ENCODE measurements at places on chromosomes 1 and 21.

DNA sequence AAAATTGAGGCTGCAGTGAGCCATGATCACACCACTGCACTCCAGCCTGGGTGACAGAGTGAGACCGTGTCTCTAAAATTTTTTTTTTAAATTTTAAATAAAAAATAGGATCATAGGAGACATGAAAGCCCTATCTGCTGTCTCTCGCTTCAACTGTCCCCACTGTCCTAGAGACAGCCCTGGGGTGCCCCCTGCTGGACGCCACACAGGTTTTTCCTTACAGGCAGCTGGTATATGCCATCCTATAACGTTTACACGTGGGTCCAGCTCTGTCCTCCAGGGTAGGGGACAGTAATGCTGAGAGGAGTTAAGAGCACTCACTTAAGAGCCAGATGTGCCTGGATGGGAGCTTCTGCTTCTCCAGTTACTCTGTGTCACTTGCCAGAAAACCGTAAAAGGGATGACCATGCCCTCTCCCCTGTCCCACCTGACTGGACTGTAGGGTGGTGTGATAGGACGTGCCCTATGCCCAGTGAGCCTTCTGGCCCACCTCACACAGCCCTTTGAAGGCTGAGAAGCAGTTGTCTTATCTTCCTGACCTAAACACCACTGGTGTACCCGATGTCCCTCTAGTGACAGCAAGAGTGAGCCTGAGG, 8.5 kb downstream of the FBXO2 start:
- peak; percentile 48 for DNase-seq

- no peak for DNase-seq
Measured at GRCh38 chr1:154442006-154442740, 37.0 kb downstream of the IL6R start.

GRCh38 chr1:211378844-211379243, 52.2 kb downstream of the TRAF5 start:
- DNase-seq: no peak

DNA sequence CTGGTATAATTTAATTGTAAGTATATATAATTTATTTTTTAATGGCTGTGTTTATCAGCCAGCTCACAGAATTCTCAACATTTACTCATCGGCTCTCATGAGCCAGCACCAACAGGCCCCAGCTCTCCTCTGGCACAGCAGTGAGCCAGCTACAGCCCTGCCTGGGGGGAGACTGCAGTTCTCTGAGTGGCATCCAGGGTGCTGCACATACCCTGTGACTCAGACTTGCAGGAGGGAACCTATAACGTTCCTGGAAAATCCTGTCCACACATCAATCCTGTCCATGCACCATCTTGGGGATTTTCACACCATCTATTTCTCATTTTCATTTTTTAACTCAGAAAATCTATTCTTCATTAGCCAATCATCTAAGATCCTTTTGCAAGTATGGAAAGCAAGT, 36.5 kb downstream of the FHAD1 start:
- no peak for DNase-seq

DNA sequence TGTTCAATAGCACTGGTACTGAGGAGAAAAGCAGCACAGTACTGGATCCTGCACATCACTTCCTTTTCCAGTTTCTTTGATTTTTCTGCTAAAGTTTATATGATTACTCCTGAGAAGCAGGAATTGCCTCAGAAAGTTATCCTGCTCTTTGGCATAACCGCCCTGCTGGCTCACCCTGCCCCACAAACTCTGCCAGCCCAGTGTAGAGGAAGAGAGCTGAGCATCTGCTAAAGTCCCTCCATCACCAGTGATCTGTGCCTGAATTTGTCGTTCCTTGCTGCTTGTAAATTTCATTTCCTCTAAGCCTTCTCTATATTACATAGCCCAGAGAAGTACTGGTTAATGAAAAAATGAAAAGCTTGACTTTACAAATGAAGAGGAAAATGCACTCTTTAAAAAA, 87.0 kb upstream of the C1orf21 start:
- DNase-seq: no peak

DNA sequence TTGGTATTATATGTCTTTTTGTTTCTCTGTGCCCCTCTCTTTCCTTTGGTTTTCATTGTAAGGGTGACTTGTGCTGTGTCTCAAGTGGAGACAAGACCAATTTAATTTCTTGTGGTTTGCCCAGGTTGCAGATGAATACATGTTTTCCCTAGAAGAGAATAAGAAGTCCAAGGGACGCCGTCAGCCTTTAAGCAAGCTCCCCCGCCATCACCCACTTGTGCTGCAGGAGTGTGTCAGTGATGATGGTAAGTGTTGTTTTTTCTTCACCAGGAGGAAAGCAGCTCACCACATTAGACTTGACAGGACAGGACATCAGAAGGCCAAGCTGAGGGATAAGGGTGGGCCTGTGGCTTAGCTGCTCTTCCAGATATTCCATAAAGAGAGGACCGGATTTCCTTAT, 23.8 kb upstream of the ST3GAL3 start:
- no peak for DNase-seq

DNA sequence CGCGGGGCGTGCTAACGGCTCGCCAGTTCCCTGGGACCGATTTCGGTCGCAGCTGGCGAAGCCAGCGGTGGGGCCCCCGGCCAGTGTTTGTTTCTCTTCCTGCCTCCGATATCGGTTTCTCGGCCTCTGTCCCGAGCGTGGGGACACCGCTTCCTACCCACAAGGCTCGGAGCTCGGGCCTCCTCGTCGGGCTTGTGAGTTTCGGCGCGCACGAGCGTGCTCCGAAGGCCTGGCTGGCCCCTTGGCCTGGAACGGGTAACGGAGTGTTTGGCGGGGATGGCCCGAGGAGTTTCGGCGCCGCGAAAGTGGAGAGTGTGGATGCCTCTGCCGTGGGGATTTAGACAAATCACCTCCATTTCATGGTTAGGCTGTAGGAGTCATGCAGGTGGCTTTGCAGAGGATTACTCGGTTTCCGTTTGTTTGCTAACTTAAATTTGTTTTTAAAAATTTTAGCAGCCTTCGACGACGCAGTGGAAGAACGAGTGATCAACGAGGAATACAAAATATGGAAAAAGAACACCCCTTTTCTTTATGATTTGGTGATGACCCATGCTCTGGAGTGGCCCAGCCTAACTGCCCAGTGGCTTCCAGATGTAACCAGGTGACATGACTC, 559 bp downstream of the RBBP4 start:
- DNase-seq: no peak

DNA sequence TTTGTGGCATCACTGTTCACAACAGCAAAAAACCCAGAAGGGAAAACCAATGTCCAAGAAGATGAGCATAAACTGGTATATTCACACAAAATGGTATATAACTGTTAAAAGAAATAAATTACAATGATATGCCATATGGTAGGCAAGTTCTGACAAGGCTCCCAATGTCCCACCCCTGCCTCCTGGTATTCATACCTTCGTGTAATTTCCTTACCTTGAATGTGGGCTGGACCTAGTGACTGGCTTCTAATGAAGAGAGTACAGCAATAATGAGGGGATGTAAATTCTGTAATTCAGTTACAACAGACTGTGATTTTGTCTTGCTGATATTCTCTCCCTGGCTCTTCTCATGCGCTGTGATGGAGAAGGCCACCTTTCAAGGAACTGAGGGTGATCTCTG, 9.3 kb downstream of the ANKRD45 start:
- DNase-seq: no peak

DNA sequence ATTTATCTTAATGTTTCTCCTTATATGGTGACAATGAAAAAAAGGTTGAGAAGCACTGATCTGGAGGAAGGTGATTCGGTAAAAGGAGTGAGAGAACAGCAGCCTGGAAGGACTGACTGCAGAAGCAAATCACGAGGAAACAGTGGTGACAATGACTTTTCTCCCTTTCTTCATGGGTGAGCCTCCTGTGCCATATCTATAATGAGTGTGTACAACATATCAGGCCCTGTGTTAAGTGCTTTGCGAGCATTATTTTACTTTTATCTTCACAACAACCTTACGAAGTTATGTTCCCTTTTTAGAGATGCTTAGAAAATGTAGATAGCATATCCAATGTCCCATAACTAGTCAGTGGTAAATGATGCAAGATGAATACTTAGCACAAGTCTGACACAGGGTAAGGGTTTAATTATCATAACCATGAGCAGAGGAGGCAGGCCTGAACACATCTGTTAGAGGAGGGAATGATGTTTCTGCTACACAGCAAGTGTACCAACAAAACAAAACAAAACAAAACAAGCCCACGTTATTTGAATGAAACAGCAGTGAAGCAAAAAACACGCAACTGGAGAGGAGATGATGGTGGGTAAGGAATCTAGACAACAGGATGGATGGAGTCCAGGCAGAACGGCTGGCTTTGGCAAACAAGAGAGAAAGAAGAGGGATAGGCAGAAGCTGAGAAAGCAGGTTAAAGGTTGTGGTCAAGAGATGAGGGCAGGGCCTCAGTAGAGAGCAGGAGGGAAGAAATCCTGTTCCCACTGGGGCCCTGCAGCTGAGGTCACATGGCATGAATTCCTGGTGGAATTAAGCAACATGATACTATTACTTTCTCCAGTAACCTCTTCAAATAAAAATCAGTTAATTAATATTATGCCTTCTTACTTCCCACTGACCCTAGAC, 29.6 kb downstream of the GNG12 start:
- no peak for DNase-seq

GRCh38 chr1:206111271-206111927, 5.8 kb downstream of the AVPR1B start:
- no peak for DNase-seq

- DNase-seq: no peak
Measured at GRCh38 chr1:9805006-9805508, 18.7 kb downstream of the CLSTN1 start.

DNA sequence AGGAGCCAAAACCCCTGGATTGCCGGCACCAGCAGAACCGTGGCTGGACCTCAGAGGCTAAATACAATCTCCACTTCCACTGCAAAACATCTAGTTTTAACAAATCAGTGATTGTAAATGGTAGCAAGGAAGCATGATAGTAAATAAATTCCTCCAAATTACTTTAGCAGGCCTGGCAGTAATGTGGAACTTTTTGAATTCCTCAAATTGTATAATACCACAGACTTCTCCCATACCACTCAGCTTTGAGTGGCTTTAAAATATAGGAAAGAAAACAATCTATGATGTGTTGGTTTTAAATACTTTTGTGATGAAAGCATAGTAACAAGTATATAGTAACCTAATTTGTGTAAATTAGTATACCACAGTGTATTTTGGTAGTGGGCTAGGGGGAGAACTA, 34.1 kb downstream of the NIBAN1 start:
- DNase-seq: no peak

- no peak for DNase-seq
Measured at GRCh38 chr1:117569856-117570255, 36.0 kb upstream of the TENT5C start.

GRCh38 chr1:210298936-210299335, 29.8 kb upstream of the HHAT start:
- DNase-seq: no peak

- DNase-seq: no peak
Measured at GRCh38 chr21:32022146-32022545, 149.3 kb downstream of the HUNK start.

DNA sequence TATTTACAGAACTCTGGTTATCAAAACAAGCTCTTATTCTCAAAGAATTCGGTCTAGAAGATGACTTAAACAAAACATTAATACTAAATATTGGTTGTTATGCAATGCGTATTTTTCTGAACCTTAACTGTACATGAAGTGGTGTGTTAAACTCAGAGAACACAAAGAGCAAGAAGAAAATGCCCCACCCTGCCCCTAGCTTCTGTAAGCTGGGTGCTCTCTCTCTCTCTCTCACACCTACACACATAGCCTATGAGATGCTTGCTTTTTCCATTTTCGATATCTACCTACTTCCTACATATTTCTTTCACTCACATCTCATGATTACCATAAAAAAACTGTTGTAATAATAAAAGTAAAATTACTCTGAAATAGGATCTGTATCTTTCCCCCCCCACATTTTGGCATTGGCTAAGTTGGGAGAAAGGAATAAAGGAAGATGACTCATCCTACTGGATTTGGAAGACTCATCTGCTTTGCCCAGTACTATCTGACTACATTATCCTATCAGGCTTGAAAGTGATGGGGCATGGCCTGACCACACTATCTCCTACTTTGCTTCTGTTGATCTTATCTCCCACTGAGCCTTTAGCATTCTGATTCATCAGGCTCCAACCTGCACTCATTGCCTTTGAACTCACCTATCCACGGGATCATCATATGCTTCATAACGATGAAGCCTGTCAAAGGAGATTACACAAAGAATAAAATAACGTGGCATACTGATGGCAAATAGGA, 2.9 kb downstream of the CRYZ start:
- no peak for DNase-seq

DNA sequence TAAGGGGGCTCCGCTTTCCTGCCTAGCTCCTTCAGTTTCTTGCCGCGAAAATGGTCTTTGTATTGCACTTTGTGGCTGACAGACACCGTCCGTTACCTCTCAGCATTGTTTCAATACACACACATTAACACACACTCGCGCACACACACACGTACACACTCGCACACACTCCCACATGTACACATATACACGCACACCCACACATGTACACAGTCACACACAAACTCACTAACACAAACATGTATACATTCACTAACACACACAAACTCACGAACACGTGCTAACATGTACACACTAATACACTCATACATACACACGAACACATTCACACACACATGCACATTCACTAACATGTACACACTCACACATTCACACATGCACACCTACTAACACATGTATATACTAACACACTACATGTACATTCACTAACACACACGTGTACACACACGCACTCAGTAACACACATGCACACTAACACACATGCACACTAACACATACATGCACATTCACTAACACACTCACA, 48.9 kb downstream of the PSMG1 start:
- DNase-seq: no peak

DNA sequence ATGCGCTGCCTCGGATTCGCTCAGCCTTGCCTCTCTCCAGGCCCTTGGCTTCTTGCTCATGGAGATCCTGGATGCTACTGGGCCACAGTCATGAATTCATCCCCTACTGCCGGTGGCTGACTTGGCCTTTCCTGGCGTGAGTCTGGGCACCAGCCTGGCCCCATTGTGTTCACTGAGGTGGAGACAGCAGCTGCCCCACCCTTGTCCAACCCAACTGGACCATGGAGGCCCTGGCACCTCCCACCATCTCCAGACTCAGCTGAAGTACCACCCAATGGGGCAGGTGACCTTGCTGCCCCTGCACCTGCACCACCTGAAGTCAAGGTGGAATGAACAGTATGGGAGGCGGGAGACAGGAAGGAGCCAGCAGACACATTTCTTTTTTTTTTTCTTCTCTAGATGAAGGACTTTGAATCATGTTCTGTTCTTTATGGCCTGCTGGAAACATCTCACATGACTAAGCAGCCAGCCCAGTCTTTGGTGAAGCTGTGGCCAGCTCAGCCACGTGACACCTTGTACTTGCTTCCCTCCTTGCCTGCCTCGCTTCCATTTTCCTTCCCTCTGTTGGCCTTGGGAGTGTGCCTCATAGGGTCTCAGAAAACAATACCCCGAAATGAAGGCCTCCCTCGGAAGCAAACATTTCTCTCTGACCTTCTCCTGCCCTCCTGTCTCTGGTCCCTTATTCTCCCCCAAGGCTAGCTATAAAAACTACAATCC, 3.8 kb upstream of the SLC30A2 start:
- no peak for DNase-seq

DNA sequence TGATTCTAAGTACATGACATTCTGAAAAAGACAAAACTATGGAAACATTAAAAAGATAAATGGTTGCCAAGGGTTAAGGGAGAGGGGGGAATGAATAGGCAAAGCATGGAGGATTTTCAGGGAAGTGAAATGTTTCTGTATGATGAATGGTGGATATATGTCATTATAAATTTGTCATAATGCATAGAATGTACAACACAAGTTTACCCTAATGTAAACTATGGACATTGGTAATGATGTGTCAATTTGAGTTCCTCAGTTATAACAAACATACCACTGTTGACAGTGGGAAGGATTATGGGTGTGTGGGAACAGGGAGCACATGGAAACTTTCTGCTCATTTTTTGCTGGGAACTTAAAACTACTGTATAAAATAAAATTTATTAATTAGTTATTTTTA, 427.1 kb upstream of the ESRRG start:
- no peak for DNase-seq
